ENCODE measurements at places on chromosomes 1 and 21.

GRCh38 chr1:40692429-40692895, 958 bp downstream of the NFYC start:
- DNase-seq: peak; percentile 16

DNA sequence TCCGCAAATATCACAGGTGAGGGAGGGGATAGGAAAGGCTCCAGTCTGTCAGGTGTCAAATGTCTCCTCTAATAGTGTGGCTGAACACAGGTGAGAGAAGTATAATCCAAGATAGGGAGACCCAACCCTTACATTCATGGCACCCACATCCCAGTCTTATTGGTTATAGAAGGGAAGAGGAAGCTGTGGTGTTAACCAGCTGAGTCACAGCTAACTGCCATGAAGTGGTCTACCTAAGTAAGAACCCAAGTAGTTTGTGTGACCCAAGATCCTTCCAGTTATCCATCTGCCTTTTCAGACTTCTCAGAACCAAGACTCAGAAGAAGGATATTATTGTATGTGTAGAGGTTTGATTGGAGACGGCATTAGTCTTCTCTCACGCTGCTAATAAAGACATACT, 37.1 kb downstream of the DDAH1 start:
- DNase-seq: no peak

DNA sequence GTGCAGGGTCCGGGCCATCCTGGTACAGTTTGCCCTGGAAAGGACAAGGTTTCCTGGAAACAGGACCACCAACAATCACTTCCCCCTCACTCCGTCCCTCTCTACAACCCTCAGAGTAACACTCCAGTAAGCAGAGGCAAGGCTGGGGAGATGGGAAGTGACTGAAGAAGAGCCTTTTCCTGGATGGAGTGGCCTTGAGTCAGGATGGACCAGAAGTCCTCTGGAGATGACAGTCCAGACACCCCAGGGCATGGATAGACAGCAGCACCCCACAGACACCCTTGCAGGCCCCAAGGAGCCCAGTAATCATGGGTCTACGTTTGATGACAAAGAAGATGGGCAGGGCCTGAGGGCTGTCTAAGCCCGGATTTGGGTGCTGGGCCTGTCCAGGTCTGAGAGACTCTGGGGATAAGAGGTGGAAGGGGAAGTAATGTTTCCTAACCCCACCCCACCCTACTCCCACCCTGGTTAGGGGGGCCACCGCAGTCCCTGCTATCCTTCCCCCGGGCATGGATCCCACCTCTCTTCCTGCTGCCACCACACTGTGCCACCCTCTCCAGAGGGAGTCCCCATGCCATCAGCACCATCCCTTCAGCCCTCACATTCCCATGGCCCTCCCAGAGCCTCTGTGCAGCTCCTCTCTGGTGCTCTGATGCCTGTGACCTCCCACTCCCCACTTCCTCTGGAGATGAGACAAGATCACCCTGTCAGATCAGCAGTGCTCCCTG, 7.2 kb upstream of the S100A8 start:
- DNase-seq: no peak

- no peak for DNase-seq
These were observed 39.8 kb downstream of the ASTN1 start for GRCh38 chr1:177124577-177125278.
